ENCODE measurements at places on chromosomes 16 and 17.

DNA sequence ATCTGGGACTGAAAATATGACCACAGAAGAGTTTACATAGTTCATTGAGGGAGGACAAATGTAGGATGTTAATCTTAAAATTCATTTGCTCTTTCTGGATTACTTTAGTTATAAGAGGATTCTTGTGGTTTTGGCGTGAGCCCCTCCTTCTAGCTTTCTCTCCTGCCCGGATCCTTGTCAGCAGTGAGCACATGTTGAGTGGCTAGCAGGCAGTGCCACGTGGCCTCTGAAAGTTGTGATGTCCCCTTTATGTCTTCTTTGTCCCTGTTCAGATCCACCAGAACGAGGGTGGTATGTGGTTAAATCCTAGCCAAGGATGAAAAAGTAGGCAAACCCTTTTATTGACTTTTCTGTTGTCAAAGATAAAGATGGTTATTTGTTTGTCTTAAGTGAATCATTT is 83.8 kb downstream of the GNAO1 start:
- no peak for DNase-seq

GRCh38 chr17:80191865-80192661 is 22.2 kb downstream of the CARD14 start:
- no peak for DNase-seq

DNA sequence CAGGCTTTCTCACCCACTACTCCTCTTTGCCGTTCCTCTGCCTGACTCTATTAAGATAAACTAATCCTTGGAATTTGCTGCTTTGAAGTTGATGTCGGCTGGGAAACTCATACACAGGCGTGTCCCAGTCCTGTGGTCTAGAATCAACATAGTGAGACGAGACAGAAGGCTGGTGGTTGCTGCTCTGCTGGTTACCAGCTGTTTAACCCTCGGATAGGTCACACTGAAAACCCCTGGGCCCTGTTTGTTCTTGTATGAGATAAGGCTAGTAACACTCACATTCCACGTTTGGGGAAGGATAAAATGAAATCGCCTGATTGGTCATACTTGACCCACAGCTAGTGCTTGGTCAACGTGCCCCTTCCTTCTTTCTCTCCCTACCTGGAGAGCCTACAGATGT is 517.0 kb downstream of the CDH13 start:
- no peak for DNase-seq

DNA sequence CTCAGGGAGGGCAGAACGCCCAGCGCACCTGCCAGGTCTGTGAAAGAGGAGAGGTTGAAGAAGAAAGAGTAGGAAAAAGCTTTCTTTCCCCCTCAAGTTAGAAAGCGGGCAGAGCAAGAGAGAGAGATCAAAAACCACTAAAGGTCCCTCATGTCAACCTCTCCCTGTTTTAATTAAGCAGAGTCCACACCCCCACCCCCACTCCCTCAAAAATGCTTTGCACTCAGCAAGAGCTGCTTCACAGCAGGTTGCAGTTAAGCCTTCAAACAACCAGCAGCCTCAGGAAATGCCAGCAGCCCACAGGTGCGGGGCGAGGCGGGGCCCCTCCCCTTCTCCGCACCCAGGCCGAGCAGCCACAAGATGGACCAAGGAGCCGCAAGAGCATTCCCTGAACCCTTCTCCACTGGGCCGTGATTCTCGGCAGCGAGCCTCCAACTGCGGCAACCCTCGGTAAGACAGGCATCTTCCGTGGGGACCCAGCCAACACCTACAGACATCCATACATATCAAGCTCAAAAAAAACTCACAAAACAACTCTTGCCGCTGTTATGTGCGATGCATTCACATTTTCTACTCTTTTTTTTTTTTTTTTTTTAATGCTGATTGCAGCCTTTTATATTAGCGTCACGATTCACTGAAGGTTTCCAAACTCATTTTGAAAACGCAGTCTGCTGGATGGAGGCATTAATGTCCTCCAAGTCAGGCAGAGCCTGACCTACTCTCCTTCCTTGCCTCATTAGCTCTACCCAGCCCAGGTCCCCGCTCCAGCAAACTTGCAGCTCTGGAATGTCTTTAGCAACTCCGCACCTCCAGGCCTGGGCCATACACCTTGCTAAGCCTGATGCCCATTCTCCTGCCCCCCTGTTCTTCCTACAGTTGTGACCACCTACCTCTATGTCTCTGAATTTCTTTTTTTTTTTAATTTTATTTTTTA is 66.1 kb downstream of the AXIN2 start:
- DNase-seq, result no peak

- DNase-seq, result no peak
These were observed 394.5 kb upstream of the C16orf82 start for GRCh38 chr16:26672206-26672605.

DNA sequence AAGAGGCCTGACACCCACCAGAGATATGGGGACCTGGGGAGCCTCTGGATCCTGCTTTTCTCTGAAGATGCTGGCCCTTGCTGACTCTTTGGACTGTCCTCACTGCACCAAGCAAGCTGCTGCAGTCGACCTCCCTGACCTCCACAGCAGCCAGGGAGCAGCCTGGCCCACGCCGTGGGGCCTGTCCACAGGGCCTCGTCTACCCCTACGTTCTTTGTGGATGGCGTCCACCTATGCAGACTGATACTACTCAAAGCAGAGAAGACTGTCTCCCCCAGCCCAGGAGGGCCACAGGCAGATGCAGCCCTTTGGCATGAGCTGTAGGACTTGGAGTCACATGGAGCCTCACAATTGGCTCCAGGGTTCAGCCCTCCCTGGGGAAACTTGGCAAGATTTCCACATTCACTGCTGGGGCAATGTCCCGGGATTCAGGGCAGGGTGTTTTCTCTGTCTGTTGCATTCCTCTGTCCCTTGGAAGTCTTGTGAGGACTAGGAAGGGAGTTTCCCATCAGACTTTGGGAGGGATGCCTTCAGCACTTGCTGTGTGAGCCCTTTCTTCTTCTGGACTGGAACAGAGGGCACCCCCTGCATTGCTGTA is 152.2 kb downstream of the NTN1 start:
- no peak for DNase-seq

- no peak for DNase-seq
These were observed 30.1 kb upstream of the DDX52 start for GRCh38 chr17:37673386-37673785.

GRCh38 chr17:50256826-50257618 is 17.2 kb upstream of the TMEM92 start:
- DNase-seq, result no peak

DNA sequence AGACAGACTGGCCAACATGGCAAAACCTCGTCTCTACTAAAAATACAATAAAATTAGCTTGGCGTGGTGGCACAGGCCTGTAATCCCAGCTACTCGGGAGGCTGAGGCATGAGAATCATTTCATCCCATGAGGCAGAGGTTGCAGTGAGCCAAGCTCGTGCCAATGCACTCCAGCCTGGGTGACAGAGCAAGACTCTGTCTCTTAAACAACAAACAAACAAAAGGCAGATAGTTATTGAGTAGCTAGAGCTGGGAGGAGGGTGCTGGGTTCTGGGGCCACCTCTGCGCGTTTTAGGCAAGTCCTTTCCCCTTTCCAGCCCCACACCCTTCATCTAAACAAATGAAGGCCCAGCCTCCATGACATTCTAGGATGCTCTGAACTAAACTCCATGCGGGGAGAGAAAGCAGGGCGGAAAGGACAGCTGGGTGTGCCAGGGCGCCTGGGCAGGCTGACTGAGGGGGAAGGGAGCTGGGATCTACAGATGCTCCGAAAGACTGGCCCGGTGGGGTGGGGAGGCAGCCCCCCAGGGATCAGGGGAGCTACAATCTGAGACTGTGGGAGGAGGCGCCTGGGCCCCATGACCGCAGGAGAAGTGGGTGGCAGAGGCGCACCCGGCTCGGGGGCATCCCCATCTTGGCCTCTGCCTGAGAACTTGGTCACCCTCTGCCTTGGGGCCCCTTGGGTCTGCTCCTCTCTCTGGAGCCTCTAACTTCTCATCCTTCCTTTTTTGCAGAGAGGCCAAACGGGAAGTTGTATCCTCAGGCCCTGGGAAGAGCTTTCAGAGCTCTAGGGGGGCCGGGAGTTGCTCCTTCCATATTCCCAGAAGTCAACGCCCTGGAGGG is 910 bp downstream of the ITGAL start:
- DNase-seq, result peak; percentile 21

DNA sequence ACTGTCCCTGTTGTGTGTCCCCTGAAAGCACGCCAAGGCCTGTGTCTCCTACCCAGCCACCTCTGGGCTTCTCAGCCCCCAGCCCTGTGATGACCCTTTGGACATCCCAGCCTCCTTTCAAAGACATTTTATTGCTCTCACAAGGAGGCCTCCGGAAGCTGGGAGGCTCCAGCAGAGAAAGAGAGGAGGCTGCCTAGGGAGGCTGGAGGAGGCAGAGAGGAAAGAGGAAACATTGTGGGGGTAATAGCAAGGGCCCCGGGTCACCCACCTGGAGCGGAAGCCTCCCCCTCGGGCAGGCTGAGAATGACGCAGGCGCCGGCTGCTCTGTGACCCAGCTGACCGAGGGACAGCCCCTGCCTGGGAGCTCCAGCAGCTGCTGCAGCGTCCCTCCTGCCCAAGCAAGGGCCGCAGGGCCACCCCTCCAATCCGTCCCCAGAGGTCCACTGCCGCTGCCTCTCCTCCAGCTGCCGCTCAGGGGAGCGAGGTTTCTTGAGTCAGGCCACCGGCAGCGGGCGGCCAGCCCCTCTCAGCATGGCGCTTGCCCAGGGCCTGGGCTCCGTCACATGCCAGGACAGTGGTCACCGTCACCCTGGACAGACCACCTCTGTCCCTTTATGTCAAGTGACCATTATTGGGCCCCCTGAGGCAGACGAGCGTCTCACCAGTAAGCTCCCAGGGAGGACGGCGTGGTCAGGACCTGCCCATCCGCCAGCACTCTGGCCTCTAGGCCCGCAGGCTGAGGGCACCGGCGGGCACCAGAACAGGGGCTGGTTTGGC is 29.3 kb downstream of the ACTG1 start:
- peak; percentile 76 for DNase-seq

DNA sequence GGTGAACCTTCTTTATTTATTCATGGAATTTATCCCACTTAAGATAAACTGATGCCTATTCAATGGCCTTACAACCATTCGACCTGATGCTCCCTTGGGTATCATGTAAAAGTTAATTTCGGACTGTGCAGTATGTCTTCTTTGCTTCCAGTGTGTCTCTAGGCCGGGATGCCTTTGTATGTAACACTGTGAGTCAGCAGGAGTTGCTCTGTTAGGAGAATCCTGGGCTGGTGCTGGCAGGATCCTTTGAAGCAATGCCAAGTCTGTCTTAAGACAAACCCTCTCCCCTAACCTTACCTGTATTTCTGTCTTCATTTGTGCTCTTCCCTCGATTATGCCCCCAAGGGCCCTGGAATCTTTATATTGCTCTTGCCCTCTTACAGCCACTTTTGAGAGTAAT is 37.9 kb upstream of the ABCA8 start:
- DNase-seq, result no peak

DNA sequence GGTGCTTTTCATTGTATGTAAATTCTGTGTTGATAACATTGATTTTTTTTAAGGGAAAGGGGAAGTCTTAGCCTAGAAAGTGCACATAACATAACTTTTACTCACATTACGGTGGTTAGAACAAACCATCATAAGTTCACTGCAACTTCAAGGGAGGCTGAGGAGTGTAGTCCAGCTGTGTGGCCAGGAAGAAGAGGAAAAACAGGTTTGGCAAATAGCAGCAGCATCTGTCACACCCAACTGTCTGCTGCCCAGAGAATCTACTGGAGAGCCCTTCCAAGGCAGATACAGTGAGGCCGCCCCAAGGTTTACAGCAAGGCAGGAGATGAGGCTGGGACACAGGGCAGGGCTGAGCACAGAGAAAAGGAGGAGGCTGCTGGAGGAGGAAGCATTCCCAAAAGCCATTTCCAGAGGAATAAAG is 60.6 kb downstream of the AIPL1 start:
- DNase-seq, result no peak

- no peak for DNase-seq
These were observed 1.9 kb downstream of the RTN4RL1 start for GRCh38 chr17:2023256-2023655.

DNA sequence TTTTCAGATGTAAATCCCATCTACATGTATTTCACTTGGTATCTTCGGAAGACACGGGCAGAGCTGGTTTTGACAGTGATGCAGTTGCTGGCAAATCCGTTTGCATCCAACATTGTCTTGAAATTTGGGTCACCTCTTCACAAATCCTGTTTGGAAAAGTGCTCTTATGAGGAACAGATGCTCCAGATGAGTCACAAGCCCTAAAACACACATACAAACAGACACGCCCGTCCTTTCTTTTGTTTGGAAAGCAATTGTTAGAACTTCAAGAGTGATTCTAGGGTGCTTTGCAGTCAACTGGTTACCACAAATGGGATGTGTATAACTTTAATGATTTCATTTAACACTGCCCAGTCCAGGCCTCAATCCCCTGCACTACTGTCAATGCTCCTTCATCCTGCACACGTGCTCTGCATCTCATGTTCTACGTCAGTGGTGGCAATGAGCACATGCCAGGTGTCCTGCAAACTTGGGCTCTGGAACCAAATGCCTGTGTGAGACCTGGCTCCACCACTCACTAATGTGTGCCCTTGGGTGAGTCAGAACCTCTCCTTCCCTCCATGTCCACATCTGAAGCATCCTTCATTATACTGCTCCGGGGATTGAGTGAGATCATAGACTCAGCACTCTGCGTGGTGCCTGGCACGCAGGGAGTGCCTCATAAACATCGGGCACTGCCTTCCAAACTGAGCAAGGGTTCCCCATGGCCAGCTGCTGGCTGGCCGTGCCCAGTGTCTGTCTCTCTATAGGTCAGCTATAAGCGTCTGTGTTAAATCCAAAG is 19.3 kb upstream of the FOXF1 start:
- no peak for DNase-seq

- no peak for DNase-seq
These were observed 53.9 kb upstream of the ERN1 start for GRCh38 chr17:64183815-64184214.

DNA sequence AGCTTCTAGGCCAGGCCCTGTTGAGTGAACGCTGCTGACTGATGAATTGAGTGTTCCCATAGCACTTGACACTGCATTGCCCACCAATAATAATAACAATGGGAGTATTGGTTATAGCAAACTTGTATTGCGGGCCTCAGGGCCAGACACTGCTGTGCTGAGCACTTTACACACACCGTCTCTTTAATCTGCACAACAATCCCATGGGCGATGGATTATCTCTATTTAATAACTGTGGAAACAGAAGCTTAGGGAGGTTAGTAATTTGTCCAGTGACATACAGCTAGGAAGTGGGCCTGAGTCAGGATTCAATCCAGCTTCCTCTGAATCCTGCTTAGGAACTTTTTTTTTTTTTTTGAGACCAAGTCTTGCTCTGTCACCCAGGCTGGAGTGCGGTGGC is 11.2 kb downstream of the ARHGAP23 start:
- DNase-seq, result no peak

GRCh38 chr17:60443713-60444112 is 21.4 kb downstream of the CHCT1 start:
- DNase-seq, result no peak

DNA sequence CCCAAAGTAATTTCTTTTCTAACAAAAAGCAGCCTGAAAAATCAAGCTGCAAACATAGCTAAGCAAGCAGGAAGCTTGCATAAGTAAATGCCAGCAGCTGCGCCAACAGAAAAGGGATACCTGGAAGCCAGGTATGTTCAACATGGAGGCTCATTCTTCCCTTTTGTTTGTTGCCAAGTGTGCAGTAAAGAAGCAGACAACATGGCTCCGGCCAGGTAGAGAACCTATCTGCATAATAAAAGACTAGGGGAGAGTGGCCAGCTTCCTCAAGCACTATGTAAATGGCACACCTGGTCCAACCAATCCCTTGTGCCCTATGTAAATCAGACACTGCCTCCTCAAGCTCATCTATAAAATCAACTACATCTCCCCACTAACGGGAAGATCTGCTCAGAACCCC is 1407.0 kb downstream of the CDH11 start:
- no peak for DNase-seq

GRCh38 chr17:40548982-40549685 is 16.1 kb downstream of the CCR7 start:
- no peak for DNase-seq

- DNase-seq, result no peak
These were observed 3.4 kb downstream of the LYRM1 start for GRCh38 chr16:20903899-20904506.
